Activated T-helper 2 cell treated with anti-CD3 and anti-CD28 coated beads, Interferon-gamma antibody, Interleukin-2, Interleukin-4, amounts not matched to agents 10 μg/mL and 5 μg/mL and 100 μg/mL, durations not matched to agents 14 hours and 24 hours and 36 hours (primary cell): ENCODE measurements at places on chromosomes 1 and 21. TPM values are rescaled to one million over a fixed set of nuclear protein-coding genes. Genes with fewer than 3 reads are reported as not detected.

DNA sequence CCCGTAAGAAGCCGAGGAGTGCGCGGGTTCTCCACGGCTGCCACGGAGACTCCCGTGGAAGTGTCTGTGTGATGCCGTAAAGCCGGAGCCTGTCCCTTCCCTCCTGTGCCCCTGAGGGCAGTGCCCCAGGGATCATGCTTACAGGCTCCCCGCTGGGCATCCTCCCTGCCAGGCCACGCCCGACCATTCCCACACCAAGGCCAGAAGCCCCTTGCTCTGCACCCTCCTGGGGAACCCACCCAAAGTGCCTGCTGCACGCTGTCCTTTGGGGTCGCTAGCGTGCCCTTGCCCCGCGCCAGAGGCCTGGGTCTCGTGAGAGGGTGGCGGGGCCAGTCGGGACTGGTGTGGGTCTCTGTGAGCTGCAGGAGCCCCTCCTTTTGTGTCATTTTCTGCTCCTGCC lies 228.5 kb upstream of the C1orf174 start:
- H3K4me1 ChIP-seq, result no peaks in the 10 kb centered on the region
- no peak overlapping the region for H3K27ac ChIP-seq
- H3K27me3 ChIP-seq, result no peaks in the 10 kb centered on the region
- DNase-seq, result no peak
- H3K36me3 ChIP-seq, result no peaks in the 10 kb centered on the region

Gene ABCA4
- not detected in 2 replicates for total RNA-seq

DNA sequence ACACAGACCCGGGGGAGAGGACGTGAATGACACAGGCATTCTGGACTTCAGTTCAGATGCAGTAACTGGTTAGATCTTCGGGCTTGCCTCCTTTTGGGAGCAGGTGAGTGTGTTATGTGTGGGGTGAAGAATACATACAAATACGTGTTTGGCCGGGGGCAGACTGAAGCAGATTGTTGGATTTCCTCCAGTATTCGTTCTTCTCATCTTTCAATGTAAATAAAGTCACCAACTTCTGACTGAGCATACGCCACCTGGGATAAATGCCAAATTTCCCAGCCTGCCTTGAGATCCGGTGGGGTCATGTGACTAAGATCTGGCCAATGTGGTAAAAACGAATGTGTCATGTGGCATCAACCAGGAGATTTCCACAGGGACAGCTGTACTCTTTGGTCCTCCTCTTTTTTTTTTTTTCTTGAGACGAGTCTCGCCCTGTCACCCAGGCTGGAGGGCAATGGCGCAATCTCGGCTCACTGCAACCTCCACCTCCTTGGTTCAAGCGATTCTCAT lies 189.8 kb downstream of the RGS7 start:
- DNase-seq, result no peak
- no peaks in the 10 kb centered on the region for H3K36me3 ChIP-seq
- H3K4me3 ChIP-seq, result no peak overlapping the region
- no peaks in the 10 kb centered on the region for H3K4me1 ChIP-seq

DNA sequence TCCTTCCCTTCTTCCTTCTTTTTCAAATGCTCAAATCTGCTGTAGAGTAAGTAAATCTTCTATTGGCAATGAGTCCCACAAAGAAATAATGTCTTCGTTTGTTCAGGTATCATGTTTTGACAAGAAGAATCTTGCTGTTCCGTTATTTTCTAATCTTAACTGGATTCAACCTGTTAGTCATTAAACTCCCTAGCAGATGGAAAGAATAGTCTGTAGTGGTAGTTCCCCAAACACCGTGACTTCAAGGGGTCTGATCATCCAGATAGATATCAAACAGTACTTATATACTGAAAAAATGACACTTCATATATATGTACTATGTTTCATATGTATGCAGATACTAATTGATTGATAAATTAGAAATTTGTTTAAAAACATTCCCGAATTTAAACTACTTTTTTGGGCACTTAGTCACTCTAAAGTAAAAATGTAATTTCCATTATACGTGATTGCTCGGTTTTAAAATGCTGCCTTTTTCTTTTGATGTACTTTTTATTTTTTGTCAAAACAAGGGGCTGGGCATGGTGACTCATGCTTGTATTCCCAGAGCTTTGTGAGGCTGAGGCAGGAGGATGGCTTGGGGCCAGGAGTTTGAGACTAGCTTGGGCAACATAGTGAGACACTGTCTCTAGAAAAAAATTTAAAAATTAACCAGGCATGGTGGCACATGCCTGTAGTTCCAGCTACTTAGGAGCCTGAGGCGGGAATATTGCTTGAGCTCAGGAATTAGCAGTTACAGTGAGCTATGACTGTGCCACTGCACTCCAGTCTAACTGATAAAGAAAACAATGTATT lies 335.7 kb upstream of the SNX7 start:
- H3K27me3 ChIP-seq, result peaks cover 8% of the 10 kb centered on the region
- no peak overlapping the region for H3K4me3 ChIP-seq
- peaks cover 14% of the 10 kb centered on the region for H3K4me1 ChIP-seq
- no peak for DNase-seq
- no peaks in the 10 kb centered on the region for H3K36me3 ChIP-seq

Gene TATDN3
- total RNA-seq, result 16.7 and 18.7 TPM in 2 replicates

GRCh38 chr1:207911856-207912760 lies 1.2 kb upstream of the CD34 start:
- H3K36me3 ChIP-seq, result no peaks in the 10 kb centered on the region
- peaks cover 72% of the 10 kb centered on the region for H3K27me3 ChIP-seq
- no peak overlapping the region for H3K4me3 ChIP-seq
- DNase-seq, result no peak
- no peak overlapping the region for H3K27ac ChIP-seq

GRCh38 chr1:201761871-201762270 lies 67.1 kb upstream of the IPO9 start:
- H3K36me3 ChIP-seq, result no peaks in the 10 kb centered on the region
- DNase-seq, result no peak
- no peak overlapping the region for H3K4me3 ChIP-seq

DNA sequence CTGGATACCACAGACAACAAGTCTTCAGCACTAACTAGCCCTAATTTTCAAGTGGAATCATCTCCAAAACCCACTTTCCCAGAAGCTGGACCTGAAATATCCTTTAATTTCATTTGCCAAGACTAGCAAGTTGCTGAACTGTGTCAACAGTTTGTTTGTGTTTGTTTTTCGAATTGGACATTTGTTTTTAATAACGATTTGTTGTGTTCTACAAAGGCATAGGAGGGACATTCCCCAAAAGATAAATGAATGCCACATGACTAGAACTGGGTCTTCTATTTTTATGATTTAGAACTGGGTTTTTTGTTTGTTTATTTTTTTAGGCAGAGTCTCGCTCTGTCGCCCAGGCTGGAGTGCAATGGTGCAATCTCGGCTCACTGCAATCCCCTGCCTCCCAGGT lies 17.9 kb downstream of the LUZP1 start:
- no peak overlapping the region for H3K27ac ChIP-seq
- no peak overlapping the region for H3K4me3 ChIP-seq
- H3K4me1 ChIP-seq, result peaks cover 27% of the 10 kb centered on the region
- peaks cover 10% of the 10 kb centered on the region for H3K36me3 ChIP-seq

GRCh38 chr1:20485527-20486456 lies at the start of gene CAMK2N1:
TSS of gene CAMK2N1 (minus strand) at chr1:20486210. CDS start at chr1:20485379, 831 bp downstream.
- H3K36me3 ChIP-seq, result no peaks in the 10 kb centered on the region
- H3K27ac ChIP-seq, result peak within 1 kb of the TSS; percentile 52
- peak; percentile 26 for DNase-seq
- H3K27me3 ChIP-seq, result peaks cover 69% of the 10 kb centered on the region
- H3K4me1 ChIP-seq, result peaks cover 4% of the 10 kb centered on the region

DNA sequence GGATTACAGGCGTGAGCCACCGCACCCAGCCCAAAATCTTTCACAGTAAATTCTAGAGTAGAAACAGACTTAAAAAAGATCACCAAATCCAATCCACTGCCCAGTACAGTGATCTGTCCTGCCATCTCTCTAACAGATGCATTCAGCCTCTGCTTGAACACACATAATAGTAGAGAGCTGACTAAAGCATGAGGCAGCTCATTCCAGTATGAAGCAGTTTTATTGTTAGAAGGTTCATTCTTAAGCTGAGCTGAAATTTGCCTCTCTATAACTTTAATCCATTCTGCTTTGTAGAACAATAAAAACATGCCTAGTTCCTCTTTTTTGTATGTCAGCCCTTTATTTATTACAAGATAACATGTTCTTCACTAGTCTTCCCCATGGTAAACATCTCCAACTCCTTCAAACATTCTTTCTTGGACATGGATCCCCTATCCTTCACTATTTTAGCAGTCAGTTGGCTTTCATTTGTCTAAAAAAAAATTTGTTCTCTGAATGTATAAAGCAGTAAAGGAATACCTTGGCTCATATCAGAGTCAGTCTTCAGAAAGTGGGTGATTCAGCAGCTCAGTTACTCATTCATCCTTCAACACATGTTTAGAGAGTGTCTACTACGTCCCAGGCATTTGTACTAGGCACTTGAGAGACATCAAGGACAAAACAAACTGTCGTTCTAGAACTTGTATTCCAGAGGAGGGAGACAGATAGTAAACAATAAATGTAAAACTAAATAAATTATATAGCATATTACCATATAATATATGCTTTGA lies 10.7 kb upstream of the PTBP2 start:
- no peak overlapping the region for H3K4me3 ChIP-seq
- peaks cover 24% of the 10 kb centered on the region for H3K27me3 ChIP-seq
- H3K36me3 ChIP-seq, result no peaks in the 10 kb centered on the region
- H3K27ac ChIP-seq, result no peak overlapping the region
- H3K4me1 ChIP-seq, result no peaks in the 10 kb centered on the region

DNA sequence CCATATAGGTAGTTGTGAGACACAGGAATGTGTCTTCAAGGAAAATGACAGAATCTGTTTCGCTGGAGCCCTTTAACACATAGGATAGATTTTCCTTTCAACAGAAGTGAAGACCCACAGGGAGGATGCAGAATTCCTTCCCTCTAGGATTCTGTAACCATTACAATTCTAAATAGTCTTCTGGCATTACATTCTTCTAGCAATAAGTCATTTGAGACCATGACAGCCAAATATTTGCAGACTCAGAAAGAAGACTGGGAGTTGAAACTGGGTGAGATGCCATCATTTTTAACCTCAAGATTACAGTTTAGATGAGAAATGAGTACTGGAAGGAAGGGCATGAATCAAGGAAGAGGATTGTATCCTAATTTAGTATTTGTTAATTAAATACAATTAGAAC lies 61.6 kb downstream of the ZBTB18 start:
- H3K36me3 ChIP-seq, result no peaks in the 10 kb centered on the region
- H3K4me3 ChIP-seq, result no peak overlapping the region
- H3K27me3 ChIP-seq, result peaks cover 6% of the 10 kb centered on the region
- no peaks in the 10 kb centered on the region for H3K4me1 ChIP-seq
- no peak overlapping the region for H3K27ac ChIP-seq

DNA sequence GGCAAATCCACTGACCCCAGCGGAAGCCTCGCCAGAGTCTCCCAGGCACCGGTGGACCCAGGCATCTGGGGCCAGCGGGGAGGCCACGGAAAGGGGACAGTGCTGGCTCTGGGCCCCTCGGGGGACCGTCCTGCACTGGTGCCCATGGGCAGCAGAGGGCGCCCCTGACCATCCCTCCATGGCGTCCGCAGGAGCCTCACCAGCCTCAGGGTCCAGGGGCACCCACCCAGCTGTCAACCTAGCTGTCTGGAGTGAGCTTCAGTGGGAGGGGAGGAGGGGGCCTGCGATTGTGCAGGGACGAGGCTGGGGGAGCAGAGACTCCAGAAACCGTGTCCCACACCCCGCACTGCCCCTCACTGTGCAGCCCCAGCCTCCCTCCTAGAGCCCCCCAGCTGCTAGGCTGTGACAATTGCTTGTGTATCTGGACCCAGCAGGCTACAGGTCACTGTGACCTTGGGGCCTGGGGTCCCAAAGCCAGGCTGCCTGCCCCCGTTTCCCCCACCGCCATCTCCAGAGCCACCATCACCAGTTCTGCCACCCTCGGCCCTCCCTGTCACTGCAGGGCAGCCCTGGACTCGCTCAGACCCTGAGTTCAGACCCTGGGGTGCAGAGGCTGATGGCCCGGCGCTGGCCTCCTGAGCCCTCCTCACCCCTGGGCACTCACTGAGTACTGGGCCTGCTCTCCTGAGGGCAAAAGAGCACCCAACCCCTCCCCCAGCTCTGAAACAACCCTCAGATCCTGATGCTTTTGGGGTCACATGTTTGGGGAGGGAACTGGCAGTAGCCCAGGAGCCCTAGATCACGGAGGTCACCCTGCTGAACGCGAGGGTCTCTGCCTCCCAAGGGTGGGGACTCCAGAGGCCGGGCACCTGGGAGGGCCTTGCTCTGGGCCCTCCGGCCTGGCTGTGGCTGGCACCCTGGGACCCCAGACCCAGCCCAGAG lies 10.6 kb upstream of the COL6A1 start:
- no peak for DNase-seq
- H3K4me1 ChIP-seq, result peaks cover 6% of the 10 kb centered on the region
- no peak overlapping the region for H3K27ac ChIP-seq
- H3K27me3 ChIP-seq, result peaks cover 16% of the 10 kb centered on the region
- no peaks in the 10 kb centered on the region for H3K36me3 ChIP-seq

DNA sequence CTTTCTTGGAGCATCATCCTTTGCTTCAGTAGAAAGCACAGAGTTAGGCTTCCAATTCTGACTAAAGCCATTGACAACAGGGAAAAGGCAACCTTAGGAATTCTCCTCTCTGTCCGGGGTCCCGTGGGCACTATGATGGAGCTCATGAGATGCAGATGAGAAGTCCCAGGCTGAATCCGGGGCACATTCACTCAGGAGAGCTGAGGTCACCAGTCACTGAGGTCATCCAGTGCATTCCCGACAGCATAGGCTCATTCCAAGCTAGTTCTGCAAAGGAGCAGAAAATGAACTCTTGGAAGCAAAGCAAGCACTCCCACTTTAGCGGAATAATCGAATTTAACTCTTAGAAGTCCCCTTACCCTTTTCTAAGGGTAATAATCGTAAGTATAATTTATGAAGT lies 6.8 kb downstream of the CR1 start:
- H3K27me3 ChIP-seq, result peaks cover 44% of the 10 kb centered on the region
- H3K36me3 ChIP-seq, result no peaks in the 10 kb centered on the region
- no peak overlapping the region for H3K27ac ChIP-seq
- H3K4me1 ChIP-seq, result peaks cover 13% of the 10 kb centered on the region
- H3K4me3 ChIP-seq, result no peak overlapping the region

- H3K4me3 ChIP-seq, result no peak overlapping the region
- H3K27me3 ChIP-seq, result no peaks in the 10 kb centered on the region
- no peaks in the 10 kb centered on the region for H3K4me1 ChIP-seq
- H3K27ac ChIP-seq, result no peak overlapping the region
- no peaks in the 10 kb centered on the region for H3K36me3 ChIP-seq
- DNase-seq, result no peak
Measured at GRCh38 chr1:164613176-164613575, 54.2 kb downstream of the PBX1 start.

Gene E2F2
- total RNA-seq, result 17.2 and 18.6 TPM in 2 replicates

Gene SERTAD4
- not detected in 2 replicates for total RNA-seq

- H3K36me3 ChIP-seq, result no peaks in the 10 kb centered on the region
- H3K27ac ChIP-seq, result no peak overlapping the region
- peaks cover 6% of the 10 kb centered on the region for H3K4me1 ChIP-seq
- peaks cover 76% of the 10 kb centered on the region for H3K27me3 ChIP-seq
- DNase-seq, result no peak
- H3K4me3 ChIP-seq, result no peak overlapping the region
Measured at GRCh38 chr1:25609921-25610320, 6.7 kb upstream of the MAN1C1 start.

Gene SAMSN1
- 73.0 and 79.0 TPM in 2 replicates for total RNA-seq
